Esophagus mucosa (tissue), 1 donor: ENCODE measurements at places on chromosomes 6 and 20. TPM values are rescaled to one million over a fixed set of nuclear protein-coding genes. Genes with fewer than 3 reads are reported as not detected.

GPSM3 gene
- total RNA-seq: 2.2 TPM

GRCh38 chr6:45458672-45459071 is 80.9 kb upstream of the SUPT3H start:
- no peak for ATAC-seq

DNA sequence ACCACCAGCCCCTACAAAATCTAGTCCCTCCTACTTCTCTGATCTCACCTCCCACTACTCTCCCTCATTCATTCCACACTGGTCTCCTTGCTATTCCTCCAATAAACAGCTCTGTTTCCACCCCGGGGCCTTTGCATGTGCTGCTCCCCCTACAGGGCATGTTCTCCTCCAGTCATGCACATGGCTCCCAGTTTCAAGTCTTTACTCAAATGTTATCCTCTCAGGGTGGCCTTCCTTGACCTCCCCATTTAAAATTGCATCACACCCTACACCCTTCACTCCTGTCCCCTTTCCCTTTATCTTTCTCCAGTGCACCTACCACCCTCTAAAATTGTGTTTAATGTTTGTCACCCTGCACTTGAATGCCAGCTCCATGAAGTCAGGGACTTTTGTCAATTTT is 174.5 kb downstream of the MRPL14 start:
- ATAC-seq: no peak

- no peak for ATAC-seq
These were observed 8.4 kb upstream of the CST9 start for GRCh38 chr20:23614163-23614562.

OR12D1 gene
- total RNA-seq: not detected

GRCh38 chr6:12289365-12289919 is 719 bp upstream of the EDN1 start:
- ATAC-seq: peak; percentile 23

GRCh38 chr6:124040655-124041054 is 237.0 kb downstream of the NKAIN2 start:
- ATAC-seq: no peak

- ATAC-seq: no peak
These were observed 27.3 kb upstream of the VSTM2L start for GRCh38 chr20:37875460-37876175.

- ATAC-seq: no peak
These were observed 8.3 kb upstream of the ZDHHC14 start for GRCh38 chr6:157372501-157373280.

DNA sequence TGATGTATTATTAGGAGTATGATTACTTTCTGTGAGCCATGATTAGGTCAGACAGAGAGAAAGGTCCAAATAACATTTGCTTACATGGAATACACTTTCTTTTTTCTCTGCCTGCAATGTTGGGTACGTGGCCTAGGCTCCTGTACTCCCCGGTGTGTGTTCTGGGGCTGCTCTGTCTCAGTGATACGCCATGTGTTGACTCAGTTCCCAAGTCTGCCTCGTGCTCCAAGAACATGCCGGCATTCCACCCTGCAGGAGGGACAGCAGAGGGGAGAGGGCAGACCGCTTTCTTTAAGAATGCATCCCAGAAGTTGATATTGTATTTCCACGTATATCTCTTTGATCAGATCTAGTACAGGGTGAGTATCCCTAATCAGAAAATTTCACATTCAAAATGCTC is 33.3 kb upstream of the THBS2 start:
- ATAC-seq: no peak

DNA sequence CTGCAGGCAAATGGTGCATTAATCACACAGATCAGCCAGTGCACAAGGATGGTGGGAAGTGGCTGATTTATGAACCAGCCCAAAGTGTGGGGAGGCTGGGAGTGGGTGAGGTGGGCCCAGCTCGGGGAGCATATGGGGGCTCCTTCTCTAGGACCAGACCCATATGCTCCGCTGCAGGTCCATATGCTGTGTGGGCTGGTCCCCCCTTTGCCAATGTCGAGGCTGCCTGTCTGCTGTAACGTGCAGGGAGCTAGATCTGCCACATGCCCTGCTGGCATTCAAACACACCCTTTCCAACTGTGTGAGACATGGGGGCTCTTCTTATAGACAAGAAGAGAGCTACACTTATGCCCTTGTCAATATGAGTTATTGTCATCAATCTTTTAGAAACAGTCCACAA is 566.3 kb downstream of the DHX35 start:
- ATAC-seq: no peak

GLP1R gene
- 0.08 TPM for total RNA-seq

SLC4A11 gene
- total RNA-seq: 20.0 TPM

FAM83B gene
- 71.8 TPM for total RNA-seq

- peak; percentile 36 for ATAC-seq
These were observed 47.9 kb downstream of the QRSL1 start for GRCh38 chr6:106677282-106677681.

- ATAC-seq: no peak
These were observed 32.1 kb downstream of the LAMA4 start for GRCh38 chr6:112221981-112222852.

PBOV1 gene
- total RNA-seq: not detected

FAM209B gene
- total RNA-seq: 0.44 TPM

DNA sequence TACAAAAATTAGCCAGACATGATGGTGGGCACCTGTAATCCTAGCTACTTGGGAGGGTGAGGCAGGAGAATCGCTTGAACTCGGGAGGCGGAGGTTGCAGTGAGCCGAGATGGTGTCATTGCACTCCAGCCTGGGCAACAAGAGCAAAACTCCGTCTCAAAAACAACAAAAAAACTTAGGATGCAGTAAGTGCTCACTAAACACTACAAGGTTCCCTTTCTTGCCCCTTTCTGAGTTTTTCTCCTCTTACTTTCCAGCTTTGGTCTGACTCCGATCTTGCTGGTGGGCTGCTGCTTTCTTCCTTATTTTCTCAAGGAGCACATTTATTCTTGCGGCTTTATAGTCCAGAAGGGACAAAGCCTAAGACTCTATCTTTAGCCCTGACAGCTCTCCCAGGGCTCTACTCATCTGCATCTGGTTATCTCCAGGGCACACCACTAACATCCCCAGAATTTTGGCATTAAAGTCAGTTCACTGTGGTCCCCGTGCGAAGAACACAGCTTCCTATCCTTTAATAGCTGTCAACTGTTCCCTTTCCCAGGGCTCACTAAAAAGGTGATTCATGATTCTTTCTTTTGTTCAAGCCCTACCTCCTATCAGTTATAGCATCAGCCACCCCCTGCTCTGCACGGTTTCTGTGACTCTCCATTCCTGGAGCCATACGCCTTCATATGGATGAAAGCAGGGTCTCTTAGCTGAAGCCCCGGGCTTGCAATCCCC is 17.1 kb upstream of the RPN2 start:
- ATAC-seq: no peak

DNA sequence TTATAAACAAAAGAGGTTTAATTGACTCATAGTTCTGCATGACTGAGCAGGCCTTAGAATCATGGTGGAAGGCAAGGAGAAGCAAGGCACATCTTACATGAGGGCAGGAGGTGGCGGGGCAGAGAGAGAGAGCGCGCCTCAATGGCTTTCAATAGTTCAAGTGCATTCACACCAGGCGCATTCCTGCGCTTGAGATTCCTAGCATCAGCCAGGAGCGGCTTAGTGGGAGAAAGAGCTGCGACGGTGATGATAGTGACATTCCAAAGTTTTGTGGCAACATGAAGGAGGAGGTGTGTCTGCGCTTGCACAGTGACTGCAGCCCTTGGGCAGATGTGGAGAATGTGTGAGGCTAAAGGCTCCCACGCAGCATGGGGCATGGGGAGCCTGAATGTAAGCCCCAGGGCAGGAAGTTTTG is 25.0 kb upstream of the EMILIN3 start:
- peak; percentile 67 for ATAC-seq

- ATAC-seq: no peak
These were observed 6.0 kb downstream of the STX11 start for GRCh38 chr6:144156338-144156737.

DNA sequence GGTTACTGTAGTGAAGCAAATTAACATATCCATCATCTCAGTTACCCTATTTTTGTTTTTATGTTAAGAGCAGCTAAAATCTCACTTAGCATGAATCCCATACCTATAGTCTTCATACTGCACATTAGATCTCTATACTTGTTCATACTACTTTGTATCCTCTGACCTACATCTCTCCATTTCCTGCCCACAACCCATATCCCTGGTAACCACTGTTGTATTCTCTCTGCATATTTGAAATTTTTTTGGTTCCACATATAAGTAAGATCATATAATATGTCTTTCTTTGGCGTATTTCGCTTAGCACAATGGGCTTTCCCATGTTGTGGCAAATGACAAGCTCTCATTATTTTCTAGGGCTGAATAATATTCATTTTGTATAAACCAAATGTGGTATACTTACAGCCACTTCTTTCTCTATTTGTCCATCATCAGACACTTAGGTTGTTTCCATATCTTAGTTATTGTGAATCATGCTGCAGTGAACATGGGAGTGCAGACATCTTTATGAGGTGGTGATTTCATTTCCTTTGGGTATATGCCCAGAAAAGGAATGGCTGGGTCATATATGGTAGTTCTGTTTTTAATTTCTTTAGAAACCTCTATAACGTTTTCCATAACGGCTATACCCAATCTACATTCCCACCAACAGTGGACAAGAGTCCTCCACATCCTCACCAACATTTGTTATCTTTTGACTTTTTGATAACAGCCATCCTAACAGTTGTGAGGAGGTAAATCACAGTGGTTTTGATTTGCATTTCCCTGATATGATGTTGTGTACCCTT is 39.8 kb downstream of the BACH2 start:
- no peak for ATAC-seq

- peak; percentile 14 for ATAC-seq
These were observed 12.3 kb downstream of the LOC128125822 start for GRCh38 chr6:63584566-63584965.

- no peak for ATAC-seq
These were observed 1361.8 kb upstream of the CITED2 start for GRCh38 chr6:140736231-140736630.

- no peak for ATAC-seq
These were observed 142.9 kb upstream of the BACH2 start for GRCh38 chr6:90439586-90439985.
